MCF 10A (cell line): ENCODE measurements at places on chromosomes 16 and 17. TPM values are rescaled to one million over a fixed set of nuclear protein-coding genes. Genes with fewer than 3 reads are reported as not detected.

CFAP97D1 gene
- total RNA-seq = not detected in 2 replicates

AARS1 gene
- 314 and 390 TPM in 2 replicates for total RNA-seq

TTLL6 gene
- not detected in 2 replicates for total RNA-seq

PPP1R27 gene
- total RNA-seq = 0.29 TPM in 1 of 2 replicates, not detected in the other

- peak overlapping the region; percentile 94 for H3K27ac ChIP-seq
- peak; percentile 97 for DNase-seq
- peaks cover 18% of the 10 kb centered on the region for H3K4me1 ChIP-seq
- H3K36me3 ChIP-seq = no peaks in the 10 kb centered on the region
- H3K27me3 ChIP-seq = no peaks in the 10 kb centered on the region
Measured at GRCh38 chr16:11658896-11659708, 9.2 kb upstream of the SNN start.

- H3K36me3 ChIP-seq = peaks cover 20% of the 10 kb centered on the region
- H3K27ac ChIP-seq = peak overlapping the region; percentile 17
- no peak for DNase-seq
- no peak overlapping the region for H3K4me3 ChIP-seq
Measured at GRCh38 chr17:4735876-4736651, 3.6 kb upstream of the ZMYND15 start.

- H3K27me3 ChIP-seq = peaks cover 18% of the 10 kb centered on the region
- no peaks in the 10 kb centered on the region for H3K36me3 ChIP-seq
- H3K4me1 ChIP-seq = no peaks in the 10 kb centered on the region
- H3K27ac ChIP-seq = no peak overlapping the region
Measured at GRCh38 chr17:77248216-77249114, 107.7 kb downstream of the SEC14L1 start.
